Myometrial cell (primary cell): ENCODE measurements at places on chromosomes 5 and 9. TPM values are rescaled to one million over a fixed set of nuclear protein-coding genes. Genes with fewer than 3 reads are reported as not detected.

Gene RABGAP1
- total RNA-seq = 8.9 and 11.5 TPM in 2 replicates

Gene NKD2
- total RNA-seq = not detected in 2 replicates

Gene PTTG1
- 227 and 293 TPM in 2 replicates for total RNA-seq

Gene DOCK2
- 5.7 and 15.6 TPM in 2 replicates for total RNA-seq

Gene ASTN2
- 4.6 and 4.9 TPM in 2 replicates for total RNA-seq

Gene HTR4
- not detected in 2 replicates for total RNA-seq

Gene CLIC3
- 21.6 and 29.6 TPM in 2 replicates for total RNA-seq

Gene NMUR2
- total RNA-seq = not detected in 2 replicates

Gene ENTPD2
- 0.58 TPM in 1 of 2 replicates, not detected in the other for total RNA-seq

Gene ARID3C
- total RNA-seq = under 0.01 and 0.58 TPM in 2 replicates

Gene KIF24
- total RNA-seq = 2.9 and 3.2 TPM in 2 replicates

Gene SPATA31C1
- not detected in 2 replicates for total RNA-seq

Gene PPP2R2B
- total RNA-seq = 0.29 TPM in 1 of 2 replicates, not detected in the other

Gene NUTM2F
- total RNA-seq = not detected in 2 replicates

Gene IFNK
- not detected in 2 replicates for total RNA-seq

Gene TNFSF15
- total RNA-seq = under 0.01 TPM in 1 of 2 replicates, not detected in the other

Gene RGMB
- 19.0 and 33.4 TPM in 2 replicates for total RNA-seq

Gene NFIB
- total RNA-seq = 5.8 and 6.1 TPM in 2 replicates

Gene DTWD2
- total RNA-seq = 0.29 and 2.1 TPM in 2 replicates

Gene SOWAHA
- under 0.01 TPM in 1 of 2 replicates, not detected in the other for total RNA-seq

Gene PLCXD3
- 5.7 and 6.1 TPM in 2 replicates for total RNA-seq

Gene AHRR
- 0.29 and 2.8 TPM in 2 replicates for total RNA-seq

Gene GGTA1
- not detected in 2 replicates for total RNA-seq

Gene DEPDC1B
- 9.5 and 11.9 TPM in 2 replicates for total RNA-seq

Gene SLC6A18
- not detected in 2 replicates for total RNA-seq

Gene CDO1
- total RNA-seq = 1.7 and 4.6 TPM in 2 replicates

Gene ARL14EPL
- total RNA-seq = 0.29 TPM in 1 of 2 replicates, not detected in the other

Gene CDC25C
- total RNA-seq = 23.9 and 24.3 TPM in 2 replicates

Gene RNF224
- not detected in 2 replicates for total RNA-seq

Gene MYMK
- total RNA-seq = not detected in 2 replicates

Gene LHX3
- total RNA-seq = not detected in 2 replicates

Gene CRB2
- not detected in 2 replicates for total RNA-seq

Gene PPP3R2
- not detected in 2 replicates for total RNA-seq

Gene SERF1A
- 0.29 and 16.5 TPM in 2 replicates for total RNA-seq

Gene RNF145
- 34.6 and 41.8 TPM in 2 replicates for total RNA-seq

Gene ARHGEF39
- 4.1 and 8.4 TPM in 2 replicates for total RNA-seq

Gene PCDH1
- total RNA-seq = not detected in 2 replicates

Gene DYNC2I2
- total RNA-seq = 112 and 139 TPM in 2 replicates

Gene PCDHA4
- 0.35 TPM in 1 of 2 replicates, not detected in the other for total RNA-seq

Gene NOP16
- 6.3 and 7.8 TPM in 2 replicates for total RNA-seq

Gene ZNF366
- not detected in 2 replicates for total RNA-seq

Gene FOXD4L5
- not detected in 2 replicates for total RNA-seq

Gene TMC1
- not detected in 2 replicates for total RNA-seq

Gene SLF1
- 1.4 and 3.5 TPM in 2 replicates for total RNA-seq

Gene ELOVL7
- total RNA-seq = not detected in 2 replicates

Gene GALNT12
- total RNA-seq = 8.0 and 9.2 TPM in 2 replicates

Gene ORM2
- not detected in 2 replicates for total RNA-seq

Gene KCNN2
- total RNA-seq = 3.2 TPM in 2 replicates

Gene ENTREP1
- total RNA-seq = not detected in 2 replicates

Gene SLC27A6
- under 0.01 and 0.18 TPM in 2 replicates for total RNA-seq
